ENCODE measurements at places on chromosomes 13 and 19. TPM values are rescaled to one million over a fixed set of nuclear protein-coding genes. Genes with fewer than 3 reads are reported as not detected.
A peak's percentile ranks its signal among the peaks of the same experiment; 100 is the strongest.

Gene ZNF580
- 45.3 TPM for total RNA-seq

Gene ZNF432
- 10.2 TPM for total RNA-seq

Gene GJB6
- total RNA-seq = not detected

Gene TNFSF9
- 3.4 TPM for total RNA-seq

Gene PCDH9
- total RNA-seq = 3.7 TPM

DNA sequence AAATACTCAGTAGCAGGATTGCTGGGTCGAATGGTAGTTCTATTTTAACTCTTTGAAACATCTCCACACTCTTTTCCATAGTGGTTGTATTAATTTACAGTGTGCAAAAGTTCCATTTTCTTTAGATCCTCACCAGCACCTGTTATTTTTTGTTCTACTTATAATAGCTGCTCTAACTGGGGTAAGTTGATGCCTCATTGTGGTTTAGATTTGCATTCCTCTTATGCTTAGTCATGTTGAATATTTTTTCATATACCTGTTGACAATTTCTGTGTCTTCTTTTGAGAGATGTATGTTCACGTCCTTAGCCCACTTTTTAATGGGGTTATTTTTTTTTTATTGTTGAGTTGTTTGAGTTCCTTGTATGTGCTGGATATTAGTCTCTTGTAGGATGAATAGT, 144.6 kb downstream of the NBEA start:
- DNase-seq = no peak
- no peaks in the 10 kb centered on the region for H3K36me3 ChIP-seq
- no peak overlapping the region for H3K4me3 ChIP-seq
- no peak overlapping the region for H3K27ac ChIP-seq

GRCh38 chr13:71871844-71872243, 4.8 kb upstream of the DACH1 start:
- H3K27ac ChIP-seq = no peak overlapping the region
- DNase-seq = no peak
- peaks cover 9% of the 10 kb centered on the region for H3K27me3 ChIP-seq
- no peaks in the 10 kb centered on the region for H3K4me1 ChIP-seq
- H3K36me3 ChIP-seq = no peaks in the 10 kb centered on the region
- no peak overlapping the region for H3K4me3 ChIP-seq

DNA sequence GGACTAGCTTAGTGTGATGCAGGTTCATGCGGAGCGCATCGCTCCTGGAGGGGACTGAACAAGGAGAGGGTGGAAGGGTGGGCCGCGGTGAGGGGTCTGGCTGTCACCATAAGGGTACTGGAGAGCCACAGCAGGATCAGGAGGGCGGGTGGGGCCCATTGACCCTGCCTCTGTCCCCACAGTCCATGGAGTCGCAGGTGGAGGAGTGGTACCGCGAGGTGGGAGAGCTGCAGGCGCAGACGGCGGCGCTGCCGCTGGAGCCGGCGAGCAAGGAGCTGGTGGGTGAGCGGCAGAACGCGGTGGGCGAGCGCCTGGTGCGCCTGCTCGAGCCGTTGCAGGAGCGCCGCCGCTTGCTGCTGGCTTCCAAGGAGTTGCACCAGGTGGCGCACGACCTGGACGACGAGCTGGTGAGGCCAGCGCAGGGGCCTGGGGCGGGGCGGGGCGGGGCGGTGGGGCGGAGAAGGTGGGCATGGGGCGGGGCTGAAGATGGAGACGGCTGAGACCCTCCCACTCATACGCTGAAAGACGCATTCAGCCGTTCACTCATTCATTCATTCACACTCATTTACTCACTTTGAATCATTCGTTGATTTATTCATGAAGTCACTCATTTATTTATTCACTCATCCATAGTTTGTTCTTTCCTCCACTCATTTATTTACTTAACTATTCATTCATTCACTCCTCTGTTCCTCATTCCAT, 27.5 kb upstream of the SHKBP1 start:
- H3K36me3 ChIP-seq = no peaks in the 10 kb centered on the region
- H3K4me3 ChIP-seq = no peak overlapping the region
- DNase-seq = peak; percentile 89
- H3K27me3 ChIP-seq = peaks cover 59% of the 10 kb centered on the region

DNA sequence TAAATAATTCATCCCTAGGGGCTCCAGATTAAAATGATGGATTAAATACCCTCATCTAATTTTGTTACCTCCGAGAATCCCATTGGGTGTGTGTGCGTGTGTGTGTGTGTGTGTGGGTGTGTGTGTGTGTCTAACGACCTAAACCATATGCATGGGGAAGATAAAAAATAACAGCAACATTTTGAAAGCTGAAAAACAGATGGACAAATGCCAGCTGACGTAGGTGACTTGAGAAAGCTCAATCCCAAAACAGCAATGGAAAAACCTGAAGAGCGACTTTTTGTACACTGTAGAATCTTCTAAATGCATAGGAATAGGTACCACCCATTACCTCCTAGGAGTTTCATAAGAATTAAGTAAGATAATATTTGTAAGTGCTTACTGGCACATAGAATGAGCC, 8.7 kb upstream of the RPL21 start:
- no peaks in the 10 kb centered on the region for H3K27me3 ChIP-seq
- no peaks in the 10 kb centered on the region for H3K36me3 ChIP-seq
- H3K4me1 ChIP-seq = no peaks in the 10 kb centered on the region
- H3K4me3 ChIP-seq = no peak overlapping the region
- H3K27ac ChIP-seq = no peak overlapping the region

GRCh38 chr19:8355631-8356402, 8.1 kb upstream of the ANGPTL4 start:
- H3K36me3 ChIP-seq = no peaks in the 10 kb centered on the region
- H3K27ac ChIP-seq = peak overlapping the region; percentile 49
- H3K27me3 ChIP-seq = no peaks in the 10 kb centered on the region

GRCh38 chr19:4400135-4400936, at the start of gene SH3GL1:
SH3GL1 (minus strand) TSS chr19:4400547; CDS start chr19:4400368, 179 bp downstream.
- peak; percentile 98 for DNase-seq
- no peaks in the 10 kb centered on the region for H3K27me3 ChIP-seq
- H3K27ac ChIP-seq = peak within 1 kb of the TSS; percentile 95
- peaks cover 72% of the 10 kb centered on the region for H3K4me1 ChIP-seq
- peak within 1 kb of the TSS; percentile 95 for H3K4me3 ChIP-seq
- H3K36me3 ChIP-seq = peaks cover 17% of the 10 kb centered on the region

DNA sequence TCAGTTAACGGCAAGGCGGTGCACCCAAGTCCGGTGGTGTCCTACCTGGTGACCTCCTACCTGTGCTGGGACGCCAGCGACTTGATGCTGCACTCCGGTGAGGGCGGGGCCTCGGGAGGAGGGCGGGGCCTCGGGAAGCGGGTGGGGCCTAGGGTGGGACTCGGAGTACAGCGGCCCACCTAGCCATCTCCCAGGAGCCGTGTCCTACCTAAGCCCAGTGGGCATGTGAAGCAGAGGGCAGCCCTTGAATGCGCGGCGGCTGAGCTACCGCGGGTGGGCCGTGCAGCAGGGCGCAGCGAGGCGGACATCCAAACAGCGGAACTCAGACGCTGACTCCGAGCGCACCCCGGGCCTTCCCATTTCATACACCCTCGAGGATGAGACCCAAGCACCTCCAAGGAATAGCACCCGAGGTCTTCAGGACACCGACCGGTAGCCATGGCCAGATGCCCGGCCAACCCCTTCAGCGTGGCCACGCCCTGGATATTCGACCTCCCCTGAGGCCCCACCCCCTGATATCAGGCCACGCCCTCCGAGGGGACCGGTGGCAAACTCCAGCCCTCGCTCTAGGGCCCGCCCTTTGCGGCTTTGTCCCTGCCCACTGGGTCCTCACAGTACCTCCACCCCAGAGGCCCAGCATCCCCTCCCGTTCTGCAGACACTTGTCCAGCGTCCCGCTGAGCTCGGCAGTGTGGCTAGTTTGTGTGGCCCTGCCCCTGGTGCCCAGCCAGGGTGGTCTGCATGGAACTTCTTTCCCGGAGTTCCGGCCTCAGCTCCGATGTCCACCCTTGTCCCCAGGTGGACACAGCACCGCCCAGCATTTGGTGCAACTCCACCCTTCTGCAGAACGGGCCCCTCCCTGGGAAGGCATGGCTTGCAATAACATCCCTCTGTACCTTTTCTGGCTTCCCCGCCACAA, 5.4 kb downstream of the KLK1 start:
- peak overlapping the region; percentile 77 for H3K27ac ChIP-seq
- no peaks in the 10 kb centered on the region for H3K27me3 ChIP-seq
- peak overlapping the region; percentile 41 for H3K4me3 ChIP-seq
- no peaks in the 10 kb centered on the region for H3K4me1 ChIP-seq

GRCh38 chr19:38196948-38197656, 26.9 kb downstream of the DPF1 start:
- H3K4me3 ChIP-seq = no peak overlapping the region
- H3K36me3 ChIP-seq = no peaks in the 10 kb centered on the region
- no peak for DNase-seq
- H3K27ac ChIP-seq = no peak overlapping the region

- H3K27ac ChIP-seq = no peak overlapping the region
- no peak overlapping the region for H3K4me3 ChIP-seq
- peaks cover 30% of the 10 kb centered on the region for H3K36me3 ChIP-seq
- peak; percentile 70 for DNase-seq
- peaks cover 8% of the 10 kb centered on the region for H3K4me1 ChIP-seq
- H3K27me3 ChIP-seq = no peaks in the 10 kb centered on the region
Measured at GRCh38 chr19:5152767-5153532, 184.0 kb downstream of the KDM4B start.

- peaks cover 94% of the 10 kb centered on the region for H3K36me3 ChIP-seq
- no peak overlapping the region for H3K4me3 ChIP-seq
- peak overlapping the region; percentile 38 for H3K27ac ChIP-seq
- H3K27me3 ChIP-seq = no peaks in the 10 kb centered on the region
- H3K4me1 ChIP-seq = peaks cover 6% of the 10 kb centered on the region
Measured at GRCh38 chr13:50936679-50937078, 27.1 kb downstream of the RNASEH2B start.

GRCh38 chr13:113573065-113573464, 11.5 kb upstream of the TFDP1 start:
- H3K36me3 ChIP-seq = no peaks in the 10 kb centered on the region
- no peaks in the 10 kb centered on the region for H3K27me3 ChIP-seq
- H3K4me1 ChIP-seq = no peaks in the 10 kb centered on the region
- no peak for DNase-seq
